ENCODE measurements at places on chromosomes 13 and 19. TPM values are rescaled to one million over a fixed set of nuclear protein-coding genes. Genes with fewer than 3 reads are reported as not detected.

Gene ERVK3-1
- total RNA-seq, result 21.6 TPM

Gene TTC9B
- total RNA-seq, result 0.69 TPM

Gene SMAD9
- total RNA-seq, result 6.5 TPM

Gene ZNF837
- 2.6 TPM for total RNA-seq

Gene ZNF429
- total RNA-seq, result 10.5 TPM

Gene DHDH
- total RNA-seq, result 1.5 TPM

Gene C1QTNF9B
- total RNA-seq, result 0.27 TPM

Gene CYP2S1
- total RNA-seq, result 152 TPM

Gene C19orf18
- 0.27 TPM for total RNA-seq

Gene TUBB4A
- total RNA-seq, result 0.44 TPM

Gene CRB3
- total RNA-seq, result 118 TPM

Gene FREM2
- 0.86 TPM for total RNA-seq

Gene CCDC70
- not detected for total RNA-seq

Gene KRTDAP
- total RNA-seq, result not detected

Gene PSPC1
- total RNA-seq, result 46.3 TPM

Gene NCAN
- total RNA-seq, result not detected

Gene MEIOSIN
- not detected for total RNA-seq

Gene RFPL4A
- total RNA-seq, result not detected
